ENCODE measurements at places on chromosomes 1 and 21.

DNA sequence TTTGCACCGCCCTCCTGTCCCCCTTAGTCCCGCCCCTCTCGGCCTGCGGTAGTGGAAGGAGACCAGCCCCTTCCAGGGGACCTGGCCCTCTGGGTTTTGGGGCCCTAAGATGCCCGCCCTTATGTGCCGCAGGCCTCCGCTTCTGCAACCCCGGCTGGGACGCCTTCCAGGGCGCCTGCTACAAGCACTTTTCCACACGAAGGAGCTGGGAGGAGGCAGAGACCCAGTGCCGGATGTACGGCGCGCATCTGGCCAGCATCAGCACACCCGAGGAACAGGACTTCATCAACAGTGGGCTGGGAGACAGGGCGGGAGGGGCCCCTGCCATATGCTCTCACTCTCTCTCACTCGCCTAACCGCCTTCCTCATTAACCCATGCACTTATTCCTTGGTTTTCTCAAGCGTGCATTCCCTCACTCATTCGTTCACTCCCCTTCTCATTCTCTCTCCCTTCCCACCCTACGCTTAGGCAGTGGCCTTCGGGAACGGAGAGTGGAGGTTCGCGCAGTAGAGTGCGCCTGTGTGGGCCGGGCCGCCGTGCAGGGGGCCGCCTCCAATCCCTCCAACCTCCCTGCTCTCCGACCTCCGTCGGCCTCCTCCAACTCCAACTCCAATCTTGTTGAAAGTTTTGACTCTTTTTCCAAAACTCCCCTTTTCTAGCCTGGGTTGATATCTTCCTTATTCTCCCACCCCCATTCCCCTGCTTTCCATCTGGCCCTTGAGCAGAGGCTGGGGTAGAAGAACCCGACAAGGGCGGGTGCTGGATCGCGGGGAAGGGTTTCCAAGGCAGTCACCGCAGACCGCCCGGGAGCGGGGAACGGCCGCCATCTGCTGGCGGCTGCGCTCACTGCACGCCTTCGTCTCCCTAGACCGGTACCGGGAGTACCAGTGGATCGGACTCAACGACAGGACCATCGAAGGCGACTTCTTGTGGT, 15.2 kb downstream of the BCAN start:
- DNase-seq: peak; percentile 86

GRCh38 chr1:94864821-94865220, 44.7 kb downstream of the SLC44A3 start:
- DNase-seq: no peak

DNA sequence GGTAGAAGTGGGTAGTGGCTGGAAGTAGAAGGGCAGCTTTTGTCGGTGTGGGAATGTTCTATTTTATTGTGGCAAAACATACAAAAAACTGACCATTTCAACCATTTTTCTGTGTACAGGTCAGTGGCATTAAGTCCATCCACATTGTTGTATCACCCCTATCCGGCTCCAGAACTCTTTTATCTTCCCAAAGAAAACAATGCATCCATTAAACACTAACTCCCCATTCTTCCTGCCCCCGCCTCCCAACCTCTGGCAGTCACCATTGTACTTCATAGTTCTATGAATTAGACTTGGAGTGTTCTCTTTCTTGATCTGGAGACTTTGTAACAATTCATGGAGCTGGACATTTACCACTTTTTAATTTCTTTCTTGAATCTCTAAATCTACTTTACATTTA, 55.7 kb downstream of the DEGS1 start:
- DNase-seq: no peak

DNA sequence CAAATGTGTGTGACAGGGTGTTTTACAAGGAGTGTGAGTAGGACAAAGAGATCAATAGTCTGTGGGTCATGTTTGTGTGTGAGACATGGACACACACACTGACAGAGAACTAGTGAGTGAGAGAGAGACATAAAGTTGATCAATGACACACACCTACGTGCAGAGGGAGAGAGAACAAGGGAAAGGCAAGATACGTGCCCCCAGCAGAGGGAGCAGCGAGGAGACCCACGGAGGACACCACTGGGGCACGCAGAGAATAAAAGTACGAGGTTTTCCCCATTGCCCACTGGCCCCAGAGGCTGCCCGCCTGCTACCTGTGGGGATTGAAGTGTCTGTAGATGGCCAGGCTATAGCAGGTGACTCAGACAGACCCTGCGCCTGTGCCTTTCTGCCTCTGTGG, 130.2 kb upstream of the CSF3R start:
- no peak for DNase-seq

DNA sequence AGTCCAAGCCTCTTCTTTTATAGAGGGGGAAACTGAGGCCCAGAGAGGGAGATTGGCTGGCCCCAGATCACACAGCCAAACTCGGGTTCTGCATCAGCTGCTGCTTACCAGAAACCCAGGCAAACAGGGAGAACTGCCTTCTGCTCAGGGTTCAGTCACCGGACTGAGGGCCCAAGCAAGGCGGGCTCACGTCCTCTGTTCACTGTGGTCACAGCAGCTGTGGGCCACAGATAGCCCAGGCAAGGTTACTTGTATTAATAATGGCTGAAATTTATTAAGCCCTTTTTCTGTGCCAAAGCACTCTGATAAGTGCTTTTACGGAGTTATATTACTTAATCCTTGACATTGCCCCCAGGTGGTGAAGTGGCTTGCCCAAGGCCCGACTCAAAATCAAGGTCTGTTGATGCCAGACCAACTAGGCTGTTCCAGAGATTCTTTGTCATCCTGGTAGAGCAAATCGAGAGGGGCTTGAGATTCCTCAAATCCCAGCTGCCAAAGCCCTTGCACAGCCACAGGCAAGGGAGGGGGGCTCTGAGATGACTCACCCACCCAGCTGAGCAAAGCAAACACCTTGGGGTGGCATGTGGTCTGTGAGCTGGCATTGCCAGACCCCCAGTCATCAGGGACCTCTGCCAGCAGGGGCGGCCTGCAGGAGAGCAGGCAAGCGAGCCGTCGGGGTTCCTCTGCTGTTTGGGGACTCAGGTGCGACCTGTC, 36.5 kb downstream of the EPHB2 start:
- DNase-seq: no peak

DNA sequence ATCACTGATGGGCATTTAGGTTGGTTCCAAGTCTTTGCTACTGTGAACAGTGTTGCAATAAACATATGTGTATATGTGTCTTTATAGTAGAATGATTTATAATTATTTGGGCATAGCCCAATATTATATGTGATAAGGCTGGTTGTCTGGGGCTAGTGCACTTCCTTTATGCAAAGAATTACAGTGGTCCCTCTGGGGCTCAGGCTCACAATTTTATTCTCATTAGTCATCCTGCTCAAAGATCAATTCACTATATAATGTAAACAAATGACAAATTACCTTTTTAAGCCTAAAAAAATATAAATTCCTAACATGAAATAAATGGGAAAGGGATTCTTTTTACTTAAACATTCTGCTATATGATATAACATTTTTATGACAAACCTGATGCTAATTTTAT, 5.0 kb downstream of the PLPPR4 start:
- no peak for DNase-seq

DNA sequence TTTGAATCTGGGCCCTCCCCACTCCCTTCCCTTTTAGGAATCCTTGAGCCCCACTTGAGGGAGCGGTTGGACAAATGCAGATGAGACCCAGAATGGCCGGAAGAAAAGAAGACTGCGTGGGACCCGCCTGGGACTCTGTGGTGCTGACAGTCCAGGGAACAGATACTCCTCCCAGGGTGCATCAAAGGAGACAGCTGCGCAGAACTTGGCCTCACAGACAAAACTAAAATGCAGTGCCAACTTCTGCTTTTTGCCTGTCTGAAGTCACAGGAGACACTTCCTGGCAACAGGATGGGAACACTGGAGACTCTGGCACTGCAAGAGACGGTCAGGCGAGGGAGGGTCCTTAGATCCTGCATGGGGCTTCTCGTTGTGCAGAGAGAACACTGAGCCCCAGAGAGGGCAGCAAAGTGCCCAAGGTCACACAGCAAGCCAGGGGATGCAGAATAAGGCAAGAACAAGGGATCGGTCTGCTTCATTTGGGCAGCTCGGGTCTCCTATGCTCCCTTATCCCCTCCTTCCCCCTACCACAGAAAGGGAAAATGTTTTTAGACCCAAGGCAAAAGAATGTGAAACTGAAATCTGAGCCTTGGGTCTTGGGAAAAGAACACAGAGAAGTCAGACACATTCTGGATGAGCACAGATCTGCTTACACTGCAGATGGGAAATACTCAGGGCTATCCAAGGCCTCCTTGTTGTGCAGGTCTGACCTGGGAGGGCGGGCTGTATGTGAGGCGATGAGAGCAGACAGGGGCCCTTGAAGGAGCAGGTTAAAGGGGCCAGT, 182.4 kb downstream of the TRABD2B start:
- no peak for DNase-seq

DNA sequence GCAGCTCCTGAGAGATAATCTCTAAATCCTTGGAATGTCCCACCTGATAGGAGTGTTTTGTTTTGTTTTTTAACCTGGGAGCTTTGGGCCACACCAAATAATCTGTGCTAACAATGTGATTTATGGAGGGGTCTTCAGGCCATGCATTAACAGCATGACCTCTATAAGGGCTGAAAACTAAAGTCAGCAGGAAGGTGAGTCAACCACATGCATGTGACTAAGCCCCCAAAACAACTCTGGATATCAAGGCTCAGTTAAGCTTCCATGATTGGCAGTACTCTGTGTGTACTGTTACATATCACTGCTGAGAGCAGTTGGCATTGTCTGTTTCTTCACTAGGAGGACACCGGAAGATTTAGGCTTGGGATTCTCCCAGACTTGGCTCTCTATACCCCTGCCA, 10.7 kb downstream of the AUNIP start:
- no peak for DNase-seq

DNA sequence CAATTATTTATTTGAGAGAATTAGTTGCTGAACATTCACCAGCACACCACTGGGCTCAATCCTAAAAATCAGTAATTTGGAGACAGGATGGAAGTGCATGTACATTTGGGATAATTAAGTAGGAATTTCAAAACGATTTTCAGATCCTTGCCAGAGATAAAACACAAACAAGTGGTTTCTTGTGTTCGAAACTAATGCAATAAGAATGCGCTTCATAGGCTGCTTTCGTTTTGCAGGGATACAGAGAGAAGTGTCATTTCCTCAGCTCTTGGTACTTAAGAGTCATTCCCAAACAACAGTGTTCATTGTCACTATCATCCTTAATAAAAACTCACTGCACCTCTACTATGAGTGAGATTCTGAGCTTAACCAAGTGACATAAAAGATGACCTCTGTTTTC, 20.6 kb upstream of the USP24 start:
- no peak for DNase-seq

- no peak for DNase-seq
Observed at GRCh38 chr1:228207851-228208821, at the start of gene OBSCN. Gene OBSCN (plus strand): TSS chr1:228208044. CDS start chr1:228211784, 3,740 bp downstream.

GRCh38 chr1:35505911-35506798, 51.0 kb downstream of the KIAA0319L start:
- DNase-seq: peak; percentile 51

DNA sequence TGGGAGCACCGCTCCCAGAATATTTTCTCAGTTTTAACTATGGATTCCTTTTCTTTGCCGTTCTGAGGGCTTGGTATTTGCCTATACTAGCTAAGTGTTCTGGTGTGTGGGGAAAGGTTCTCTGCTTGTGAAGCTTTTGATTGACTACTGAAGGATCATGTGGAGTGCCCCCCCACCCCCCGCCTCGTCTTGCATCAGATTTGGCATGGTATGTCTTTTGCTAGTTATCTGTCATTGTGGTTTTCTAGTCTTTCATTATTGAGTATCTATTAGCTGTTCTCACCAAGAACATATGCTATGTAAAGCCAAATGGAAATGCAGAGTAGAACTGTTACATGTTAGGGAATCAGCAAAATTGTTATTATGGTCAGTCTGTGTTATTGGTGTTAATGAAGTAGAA, 58.3 kb downstream of the MACF1 start:
- DNase-seq: no peak

DNA sequence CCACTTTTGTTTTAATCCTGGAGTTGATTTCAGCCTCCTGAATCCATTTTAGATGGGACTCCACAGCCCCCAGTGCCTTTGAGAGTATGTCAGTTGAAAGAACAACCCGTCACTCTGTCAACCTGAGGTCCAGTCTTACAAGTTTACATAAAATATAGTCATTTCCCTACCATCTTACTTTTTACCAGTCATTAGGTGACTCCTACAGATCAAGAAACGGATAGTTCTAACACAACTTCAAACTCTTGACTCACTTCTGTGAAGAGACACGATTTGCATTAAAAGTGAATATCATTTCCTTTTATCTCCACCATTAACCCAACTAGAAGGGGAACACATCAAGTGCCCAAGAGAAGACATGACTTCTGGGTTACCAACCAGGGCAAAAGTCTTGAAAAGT, 147.1 kb downstream of the NTPCR start:
- DNase-seq: no peak

DNA sequence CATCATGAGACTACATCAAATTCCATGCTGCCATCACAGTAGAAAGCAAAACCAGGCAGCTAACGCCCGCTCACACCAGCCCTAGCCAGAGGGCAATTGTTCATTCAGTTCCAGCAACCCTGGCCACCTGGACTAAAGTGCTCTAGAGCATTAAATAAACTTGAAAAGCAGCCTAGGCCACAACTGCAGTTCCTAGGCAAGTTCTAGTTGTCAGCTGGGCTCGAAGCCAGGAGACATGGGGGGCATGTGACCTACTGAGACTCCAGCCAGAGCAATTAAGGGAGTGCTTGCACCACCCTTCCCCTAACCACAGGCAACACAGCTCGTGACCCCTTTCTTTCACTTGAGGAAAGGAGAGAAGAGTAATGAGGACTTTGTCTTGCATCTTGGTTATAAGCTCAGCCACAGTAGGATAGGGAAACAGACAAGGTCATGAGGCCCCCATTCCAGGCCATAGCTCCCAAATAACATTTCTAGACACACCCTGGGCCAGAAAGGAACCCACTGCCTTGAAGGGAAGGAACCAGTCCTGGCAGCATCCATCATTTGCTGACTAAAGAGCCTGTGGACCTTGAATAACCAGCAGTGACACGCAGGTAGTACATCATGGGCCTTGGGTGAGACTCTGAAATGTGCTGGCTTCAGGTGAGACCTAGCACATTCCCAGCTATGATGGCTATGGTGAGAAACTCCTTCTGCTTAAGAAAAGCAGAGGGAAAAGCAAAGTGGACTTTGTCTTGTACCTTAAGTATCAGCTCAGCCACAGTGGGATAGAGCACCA, 77.0 kb downstream of the ZZZ3 start:
- no peak for DNase-seq

GRCh38 chr1:27092888-27093287, 62.0 kb downstream of the SLC9A1 start:
- no peak for DNase-seq

GRCh38 chr1:110956586-110956985, 7.1 kb downstream of the LRIF1 start:
- DNase-seq: no peak

DNA sequence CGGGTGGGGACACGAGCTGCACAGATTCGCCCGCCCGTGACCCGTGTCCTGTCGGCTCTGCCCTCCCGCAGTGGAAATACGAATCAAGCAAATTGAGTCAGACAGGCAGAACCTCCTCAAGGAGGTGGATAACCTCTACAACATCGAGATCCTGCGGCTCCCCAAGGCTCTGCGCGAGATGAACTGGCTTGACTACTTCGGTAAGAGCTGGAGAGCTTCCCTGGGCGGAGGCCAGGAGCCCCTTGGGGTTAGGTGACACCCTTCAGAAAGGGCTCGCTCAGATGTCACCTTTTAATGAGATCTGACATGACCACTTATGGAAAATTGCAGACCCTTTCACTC, 489 bp downstream of the CDCA8 start:
- DNase-seq: no peak

GRCh38 chr1:208234721-208235120, 9.5 kb downstream of the PLXNA2 start:
- DNase-seq: no peak

- no peak for DNase-seq
Observed at GRCh38 chr1:163147019-163147418, 55.7 kb downstream of the RGS5 start.

Measured in activated T-cell treated with anti-CD3 and anti-CD28 coated beads, Interleukin-2, amount 50 U/mL, for 1 hour (primary cell).